ENCODE measurements at places on chromosomes 13 and 19. TPM values are rescaled to one million over a fixed set of nuclear protein-coding genes. Genes with fewer than 3 reads are reported as not detected.

DNA sequence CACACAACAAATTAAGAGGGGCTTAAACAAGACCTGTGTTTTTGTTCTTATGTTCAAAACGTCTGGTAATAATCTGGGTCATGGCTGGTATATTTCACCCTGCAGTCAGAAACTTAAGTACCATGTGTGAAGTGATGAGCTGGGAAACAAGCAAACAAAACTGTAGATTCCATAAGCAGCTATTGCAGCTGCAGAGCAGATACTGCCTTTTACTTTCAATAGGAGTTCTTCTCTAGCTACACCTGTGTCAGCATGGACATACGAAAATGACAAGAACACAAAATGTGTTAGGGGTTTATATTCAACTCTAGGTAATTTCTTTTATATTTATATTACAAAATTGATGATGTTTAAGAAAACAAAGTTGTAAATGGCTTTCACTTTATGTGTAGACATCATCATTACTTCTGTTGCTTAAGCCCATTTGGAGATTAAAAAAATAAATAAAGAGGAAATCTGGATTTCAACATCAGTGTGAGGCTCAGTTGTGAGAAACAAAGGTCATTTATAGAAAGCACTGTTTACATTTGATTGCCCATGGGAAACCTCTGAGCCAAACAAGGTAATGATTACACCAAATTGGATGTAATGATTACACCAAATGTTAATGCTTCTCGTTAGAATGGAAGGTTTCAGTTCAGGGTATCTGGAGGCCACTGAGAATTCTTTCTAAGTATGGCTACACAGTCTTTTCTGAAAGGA is 451.0 kb upstream of the SLC10A2 start:
- no peak for DNase-seq

GRCh38 chr19:1524287-1524971 is 552 bp downstream of the PLK5 start:
- no peak for DNase-seq

- no peak for DNase-seq
Measured at GRCh38 chr13:38417727-38418126, 68.1 kb downstream of the UFM1 start.

DNA sequence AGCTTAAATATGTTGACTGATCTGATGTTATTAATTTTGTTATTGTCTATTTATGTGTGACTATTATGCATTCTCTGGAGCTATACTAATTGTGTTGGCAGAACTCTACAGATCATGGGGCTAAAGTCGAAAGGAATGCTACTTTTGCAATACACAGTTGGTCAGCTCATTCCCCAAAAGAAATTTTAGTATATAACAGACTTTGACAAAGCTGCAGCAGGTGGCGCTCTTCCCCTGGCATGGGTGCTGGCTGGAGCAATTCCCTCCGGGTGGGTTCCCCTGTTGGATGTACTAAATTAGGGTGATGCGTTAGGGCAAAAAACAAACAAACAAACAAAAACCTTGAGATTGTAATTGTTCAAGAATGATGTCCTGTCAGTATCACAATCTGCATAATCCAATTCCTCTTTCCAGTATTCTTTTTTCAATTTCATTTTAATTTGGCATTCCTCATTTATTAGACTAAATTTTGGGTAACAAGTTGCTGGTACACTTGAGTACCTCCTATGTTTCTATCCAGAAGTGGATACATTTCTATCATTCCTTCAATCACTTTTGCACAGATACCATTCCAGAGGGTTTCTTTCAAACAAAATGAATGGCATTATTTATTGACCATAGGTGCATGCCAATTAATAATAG is 322.8 kb upstream of the EDNRB start:
- DNase-seq: no peak

DNA sequence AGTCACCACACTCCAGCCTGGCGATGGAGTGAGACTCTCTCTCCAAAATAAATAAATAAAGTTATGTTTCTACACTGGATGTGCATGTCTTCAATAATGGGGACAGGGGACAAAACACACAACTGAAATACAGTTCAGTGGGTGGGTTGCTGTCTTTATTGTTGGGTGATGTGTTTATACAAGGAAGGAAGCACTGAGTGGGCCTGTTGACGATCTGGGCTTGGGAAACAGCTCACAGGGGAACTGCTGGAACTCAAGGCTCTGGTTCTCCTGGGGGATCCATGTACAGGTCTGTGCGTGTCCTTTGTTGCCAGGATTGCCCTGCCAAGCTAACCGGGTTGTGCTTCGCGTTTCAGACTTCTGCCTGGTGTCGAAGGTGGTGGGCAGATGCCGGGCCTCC is 18.9 kb downstream of the SPINT2 start:
- DNase-seq: no peak

- DNase-seq: no peak
Measured at GRCh38 chr19:28468701-28469459, 744.1 kb downstream of the UQCRFS1 start.

GRCh38 chr13:98450539-98451111 is 126.3 kb downstream of the STK24 start:
- no peak for DNase-seq

GRCh38 chr13:78465250-78465649 is 138.1 kb downstream of the POU4F1 start:
- DNase-seq: no peak

- no peak for DNase-seq
Measured at GRCh38 chr13:34164582-34164981, 346.6 kb downstream of the RFC3 start.

- DNase-seq: no peak
Measured at GRCh38 chr19:33883859-33884519, 87.3 kb downstream of the KCTD15 start.

MBD3L2 gene
- total RNA-seq: not detected

DNA sequence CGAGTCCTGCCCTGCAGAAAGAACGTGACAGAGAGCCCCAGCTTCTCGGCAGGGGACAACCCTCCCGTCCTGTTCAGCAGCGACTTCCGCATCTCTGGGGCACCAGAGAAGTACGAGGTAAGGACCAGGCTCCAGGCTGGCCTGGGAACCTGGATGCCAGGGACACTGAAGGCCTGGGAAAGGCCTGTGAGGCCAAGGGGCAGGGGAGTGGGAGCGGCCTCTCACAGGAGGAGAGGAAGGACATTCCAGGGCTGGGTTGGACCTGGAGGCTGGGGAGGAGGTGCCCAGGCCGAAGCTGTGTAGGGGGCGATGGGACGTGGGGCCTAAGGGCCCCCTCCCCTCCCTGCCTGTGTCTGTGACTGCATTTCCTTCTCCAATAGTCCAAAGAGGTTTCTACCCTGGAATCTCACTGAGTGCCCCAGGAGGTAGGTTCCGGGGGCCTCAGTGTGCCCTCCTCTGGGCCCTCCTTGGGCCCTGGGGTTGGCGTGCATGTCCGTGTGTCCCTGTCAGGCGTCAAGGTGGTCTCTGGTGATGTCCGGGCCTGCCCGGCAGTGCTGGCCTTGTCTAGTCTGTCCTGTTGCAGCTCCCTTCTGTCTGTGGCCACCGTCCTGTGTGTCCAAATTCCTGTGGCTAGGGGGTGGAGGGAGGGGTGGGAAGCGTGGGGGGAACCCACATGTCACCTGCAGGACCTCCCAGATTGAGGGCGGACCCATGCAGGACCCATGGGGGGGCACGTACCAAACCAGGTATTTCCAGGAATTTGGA is 16.9 kb upstream of the CD22 start:
- no peak for DNase-seq

- DNase-seq: no peak
Measured at GRCh38 chr19:52142001-52142595, 2.4 kb upstream of the ZNF616 start.

ZNF253 gene
- total RNA-seq: 17.9 TPM

- DNase-seq: no peak
Measured at GRCh38 chr19:14530506-14530905, 1.1 kb downstream of the TECR start.

DNA sequence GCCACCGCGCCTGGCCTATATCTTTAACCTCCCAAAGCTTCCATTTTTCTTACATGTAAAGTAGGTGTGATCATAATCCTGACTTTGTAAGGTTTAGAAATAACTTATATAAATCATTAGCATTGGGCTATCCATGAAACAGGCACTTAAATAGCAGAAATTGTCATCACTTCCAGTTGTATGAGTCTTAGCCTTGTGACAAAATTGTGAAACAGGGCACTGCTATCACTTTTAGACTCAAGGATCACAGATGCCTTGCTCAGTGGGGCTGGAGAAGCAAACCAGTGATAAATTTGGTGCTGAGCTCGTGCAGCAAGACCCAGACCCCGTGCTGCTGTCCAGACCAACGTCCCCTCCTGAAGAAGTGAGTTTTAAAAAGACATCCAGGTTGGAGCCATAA is 209.7 kb downstream of the KATNAL1 start:
- no peak for DNase-seq

PSG3 gene
- total RNA-seq: not detected

- no peak for DNase-seq
Measured at GRCh38 chr13:58843567-58843966, 1212.0 kb downstream of the PCDH17 start.

- no peak for DNase-seq
Measured at GRCh38 chr13:105972811-105973590, 562.5 kb downstream of the EFNB2 start.

DNA sequence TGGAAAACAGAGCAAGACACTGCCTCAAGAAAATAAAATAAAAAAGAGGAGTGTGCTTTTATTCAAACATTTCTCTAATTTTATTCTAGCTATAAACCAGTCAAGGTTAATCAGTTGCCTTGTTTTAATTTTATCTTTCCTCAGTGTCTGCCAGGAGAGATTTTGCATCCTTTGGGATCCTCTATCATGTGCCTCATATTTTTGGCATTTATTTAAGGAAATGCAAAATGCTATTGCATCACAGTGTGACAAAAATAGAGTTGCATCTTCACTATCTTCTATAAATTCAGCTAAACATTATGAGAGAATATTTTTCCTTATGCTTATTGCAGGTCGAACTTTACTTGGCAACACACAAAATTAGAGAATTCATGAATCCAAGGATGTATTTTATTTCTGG is 639.0 kb upstream of the KLF12 start:
- DNase-seq: peak; percentile 15

GRCh38 chr19:55251341-55252081 is 7.3 kb downstream of the PPP6R1 start:
- no peak for DNase-seq

Measured in urinary bladder (tissue), 4 donors.